ENCODE measurements at places on chromosomes 12 and 14. TPM values are rescaled to one million over a fixed set of nuclear protein-coding genes. Genes with fewer than 3 reads are reported as not detected.

- H3K36me3 ChIP-seq, result no peaks in the 10 kb centered on the region
- no peak for DNase-seq
- H3K27me3 ChIP-seq, result no peaks in the 10 kb centered on the region
Measured at GRCh38 chr12:70043490-70044138, 199.6 kb upstream of the CNOT2 start.

DNA sequence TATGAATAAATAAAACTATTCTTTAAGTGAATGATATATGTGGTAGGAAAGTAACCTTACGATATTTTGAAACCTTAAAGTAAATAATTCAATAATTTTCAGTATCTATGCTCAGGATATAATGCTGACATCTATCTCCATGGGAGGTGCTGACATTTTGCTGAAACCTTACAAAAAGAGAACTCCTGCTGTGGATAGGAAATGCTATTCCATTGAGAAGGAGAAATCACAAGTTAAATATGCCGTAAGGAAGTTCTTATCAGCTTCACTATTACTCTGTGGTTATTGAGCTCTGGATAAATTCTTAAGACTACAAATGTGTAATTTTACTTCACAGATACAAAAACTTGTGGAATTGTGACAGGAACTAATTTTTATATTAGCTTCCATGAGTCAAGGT, 722.1 kb downstream of the TMTC2 start:
- DNase-seq, result no peak
- H3K4me3 ChIP-seq, result no peak overlapping the region
- no peaks in the 10 kb centered on the region for H3K36me3 ChIP-seq
- no peak overlapping the region for H3K27ac ChIP-seq

GRCh38 chr12:608413-608812, 54.8 kb downstream of the NINJ2 start:
- H3K36me3 ChIP-seq, result no peaks in the 10 kb centered on the region
- 0 out of 2 replicates have a peak overlapping the region, but pooled peaks have one; percentile 32 for H3K27ac ChIP-seq
- H3K4me3 ChIP-seq, result no peak overlapping the region
- H3K27me3 ChIP-seq, result no peaks in the 10 kb centered on the region

Gene VRTN
- 143 TPM for total RNA-seq

Gene TSPAN19
- total RNA-seq, result 0.50 TPM

Data from GM23338 (cell line).